ENCODE measurements at places on chromosomes 16 and 17.

- no peak for DNase-seq
Measured at GRCh38 chr16:27374804-27375425, 27.1 kb upstream of the IL21R start.

DNA sequence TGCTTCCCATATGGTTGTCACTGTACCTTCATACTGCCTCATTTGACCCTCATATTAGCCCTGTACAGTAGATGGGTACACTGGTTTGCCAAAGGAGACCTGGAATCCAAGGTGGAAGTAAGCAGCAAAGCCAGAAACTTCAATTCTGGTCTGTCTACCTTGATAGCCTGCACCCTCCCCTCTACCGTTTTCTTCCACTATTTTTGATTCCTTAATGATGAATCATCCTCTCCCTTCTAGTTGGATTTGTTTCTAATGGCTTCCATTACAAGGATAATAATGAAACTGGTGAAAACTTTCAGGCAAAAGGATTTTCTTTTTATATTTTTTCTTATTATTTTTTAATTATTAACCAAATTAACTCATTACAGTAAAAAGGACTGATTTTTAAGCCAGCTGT is 17.3 kb downstream of the TAC4 start:
- no peak for DNase-seq

- DNase-seq: no peak
Measured at GRCh38 chr17:7336240-7337175, at the start of gene ACAP1. ACAP1 (plus strand) TSS chr17:7336529; CDS start chr17:7336735, 206 bp downstream.

- peak; percentile 88 for DNase-seq
Measured at GRCh38 chr17:38608648-38609047, 2.9 kb upstream of the SRCIN1 start.

- DNase-seq: no peak
Measured at GRCh38 chr17:67810464-67810863, 14.8 kb upstream of the BPTF start.

- no peak for DNase-seq
Measured at GRCh38 chr16:51201604-51202003, 50.5 kb upstream of the SALL1 start.

DNA sequence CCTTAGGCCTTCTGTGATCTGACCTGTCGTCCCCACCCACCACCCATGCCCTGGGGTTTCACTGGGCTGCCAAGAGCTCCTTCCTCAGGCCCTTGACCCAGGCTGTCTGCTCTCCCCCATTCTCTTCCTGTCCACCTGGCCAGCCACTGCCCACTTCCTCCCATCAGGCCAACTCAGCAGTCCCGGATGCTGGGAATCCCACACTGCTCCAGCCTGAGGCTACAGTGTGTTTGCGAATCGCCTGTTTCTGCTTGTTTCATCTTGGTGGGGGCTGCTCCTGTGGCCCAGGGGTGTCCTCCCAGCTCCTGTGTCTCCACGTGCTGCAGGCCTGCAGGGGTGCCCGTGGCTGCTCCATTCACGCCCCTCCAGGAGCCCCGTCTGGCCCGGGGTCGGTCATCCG is 839 bp upstream of the METRN start:
- no peak for DNase-seq

- peak; percentile 43 for DNase-seq
Measured at GRCh38 chr16:51151435-51151960, 428 bp upstream of the SALL1 start.

DNA sequence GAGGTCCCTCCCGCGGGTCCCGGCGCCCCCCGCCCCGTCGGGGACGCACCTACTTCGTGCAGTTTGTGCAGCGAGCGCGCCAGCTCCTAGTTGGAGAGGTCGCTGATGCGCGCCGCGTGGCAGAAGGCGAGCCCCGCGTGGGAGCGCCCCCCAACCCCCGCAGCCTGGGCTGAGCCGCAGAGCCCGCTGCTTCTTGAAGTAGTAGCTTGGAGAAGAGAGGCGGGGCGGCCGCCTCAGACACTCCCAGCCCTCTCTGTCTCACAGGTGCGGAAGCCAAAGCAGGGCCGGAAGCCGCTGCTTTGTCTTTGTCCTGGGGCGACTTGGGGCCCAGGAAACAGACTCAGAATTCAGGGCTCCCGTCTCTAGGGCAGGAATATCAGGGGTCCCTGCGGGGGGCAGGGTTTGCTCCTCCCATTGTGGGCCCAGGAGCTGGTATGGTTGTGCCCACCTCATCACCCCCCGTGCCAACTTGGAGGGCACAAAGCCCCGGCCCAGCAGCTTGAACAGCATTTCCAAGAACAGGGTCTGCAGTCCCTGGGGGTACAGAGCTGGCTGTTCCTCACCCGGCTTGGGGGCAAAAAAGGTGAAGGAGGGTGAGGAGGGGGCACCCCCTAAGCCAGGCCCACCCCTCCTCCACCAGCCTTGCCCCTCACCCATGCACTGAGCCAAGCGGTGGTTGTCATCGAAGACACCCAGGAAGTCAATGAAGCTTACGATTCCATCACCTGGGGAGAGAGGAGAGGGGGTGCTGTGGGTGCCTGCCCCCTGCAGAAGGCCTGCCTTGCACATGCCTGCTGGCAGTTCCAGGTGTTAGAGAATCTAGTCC is 13.5 kb downstream of the SPATA32 start:
- peak; percentile 38 for DNase-seq

- peak; percentile 34 for DNase-seq
Measured at GRCh38 chr17:42920922-42921321, 20.3 kb downstream of the G6PC1 start.

DNA sequence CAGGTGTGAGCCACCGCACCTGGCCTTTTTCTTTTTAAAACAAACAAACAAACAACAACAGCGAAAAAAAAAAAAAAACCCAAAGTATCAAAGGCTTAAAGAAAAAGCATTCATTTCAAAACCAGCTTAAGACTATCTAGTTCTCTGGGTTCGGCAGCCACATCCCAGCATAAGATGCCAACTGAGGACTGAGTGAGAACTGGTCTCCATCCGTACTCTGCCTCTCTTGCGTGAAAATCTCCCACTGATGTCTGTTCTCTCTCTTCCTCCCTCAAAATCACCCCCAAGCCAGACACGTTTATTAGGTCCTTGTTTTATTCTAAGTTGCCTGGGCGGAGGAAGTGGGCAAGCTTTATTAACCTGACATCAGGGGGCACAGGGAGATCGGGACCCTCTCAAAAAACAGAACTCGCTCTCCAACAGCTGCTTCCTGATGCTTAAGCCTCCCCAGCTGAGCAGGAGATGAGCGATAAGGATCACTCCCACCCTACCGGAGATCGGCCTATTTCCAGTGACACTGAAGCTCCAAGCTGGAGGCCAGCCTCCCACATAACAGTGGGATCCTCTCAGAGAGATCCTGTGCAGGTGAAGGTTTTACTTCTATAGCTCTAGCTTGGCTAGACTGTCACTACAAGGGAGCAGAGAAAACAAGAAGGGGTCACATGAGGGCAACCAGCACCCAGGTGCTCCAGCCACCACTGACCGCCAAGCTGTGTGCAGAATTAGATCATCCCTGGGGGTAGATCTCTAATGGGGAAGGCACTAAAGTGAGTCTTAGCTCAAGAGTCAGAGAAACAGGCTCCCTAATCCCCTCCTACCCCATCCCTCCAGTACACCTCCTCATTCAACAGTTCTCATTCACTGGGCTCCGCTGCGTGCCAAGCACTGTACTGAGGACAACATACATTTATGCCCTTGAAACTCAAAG is 13.6 kb downstream of the CDC42EP4 start:
- no peak for DNase-seq

DNA sequence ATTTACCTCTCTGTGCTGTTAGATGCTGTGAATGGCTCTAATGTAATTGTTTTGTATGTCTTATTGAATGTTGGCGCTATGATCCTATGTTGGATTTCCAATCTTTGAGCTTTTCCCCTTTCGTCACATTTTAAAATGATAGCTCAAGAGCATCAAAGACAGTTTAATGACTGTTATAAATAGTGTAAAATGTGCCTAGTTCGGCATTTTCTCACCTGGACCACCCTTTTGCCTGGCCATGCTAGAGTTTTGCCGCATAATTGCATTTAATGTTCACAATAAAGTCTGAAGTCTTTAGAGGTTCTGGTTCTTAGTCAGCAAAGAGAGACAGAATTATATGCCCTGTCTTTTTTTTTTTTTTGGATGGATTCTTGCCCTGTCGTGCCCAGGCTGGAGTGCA is 155.2 kb downstream of the SNX29 start:
- DNase-seq: no peak

GRCh38 chr17:65167566-65167965 is 30.4 kb downstream of the RGS9 start:
- DNase-seq: no peak

- no peak for DNase-seq
Measured at GRCh38 chr17:49390548-49391324, 23.9 kb downstream of the PHB1 start.

GRCh38 chr17:45311760-45312476 is 4.9 kb downstream of the MAP3K14 start:
- no peak for DNase-seq

DNA sequence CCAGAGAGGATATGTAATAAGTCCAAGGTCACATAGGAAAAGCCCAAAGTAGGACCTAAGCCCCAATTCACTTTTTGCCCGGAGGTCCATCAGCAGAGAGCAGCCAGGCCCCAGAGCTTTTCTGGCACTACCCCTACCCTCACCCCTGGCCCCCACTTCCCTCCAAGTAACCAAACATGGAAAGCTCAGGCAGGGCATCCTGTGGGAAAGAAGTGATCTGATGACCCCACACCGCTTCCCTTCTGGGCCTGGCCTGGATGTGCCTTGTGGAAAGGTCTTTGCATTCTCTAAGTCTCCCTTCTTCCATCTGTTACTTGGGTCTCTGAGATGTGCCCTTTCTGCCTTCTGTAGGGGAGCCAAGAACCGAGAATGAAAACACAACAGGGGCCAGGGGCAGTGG is 136.9 kb downstream of the TMEM132E start:
- no peak for DNase-seq

DNA sequence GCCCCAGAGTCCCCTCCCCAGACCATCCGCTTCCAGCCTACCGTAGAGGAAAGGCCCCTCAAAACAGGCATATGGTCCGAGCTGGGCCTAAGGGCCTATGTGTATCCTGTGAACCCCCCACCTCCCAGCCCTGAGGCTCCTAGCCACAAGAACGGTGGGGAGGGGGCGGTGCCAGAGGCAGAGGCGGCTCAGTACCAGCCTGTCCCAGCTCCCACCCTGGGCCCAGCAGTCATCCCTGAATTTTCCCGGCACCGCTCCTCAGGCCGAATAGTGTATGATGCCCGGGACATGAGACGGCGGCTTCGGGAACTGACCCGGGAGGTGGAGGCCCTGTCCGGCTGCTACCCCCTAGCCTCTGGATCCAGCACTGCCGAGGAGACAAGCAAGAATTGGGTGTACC is 1.1 kb downstream of the SPEM1 start:
- DNase-seq: no peak

- DNase-seq: no peak
Measured at GRCh38 chr17:40696651-40697072, 6.9 kb downstream of the KRT24 start.

DNA sequence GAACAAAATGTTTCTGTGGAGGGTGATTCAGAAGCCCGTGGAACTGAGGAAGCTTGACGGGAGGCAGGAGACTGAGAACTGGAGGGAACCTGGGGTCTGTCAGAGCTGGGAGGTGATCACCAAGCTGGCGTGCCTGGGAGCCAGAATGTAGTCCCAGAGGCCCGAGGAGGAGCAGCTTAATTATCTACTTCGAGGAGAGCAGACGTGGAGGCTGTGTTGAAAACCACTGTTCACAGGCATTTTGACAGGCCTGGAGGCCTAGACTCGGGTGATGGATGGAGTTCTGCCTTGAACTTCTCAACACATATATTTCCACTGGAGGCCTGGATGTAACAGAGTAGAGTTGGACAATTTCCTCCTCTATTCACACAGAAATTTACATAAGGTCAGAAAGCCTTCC is 177.7 kb upstream of the SALL1 start:
- DNase-seq: no peak

DNA sequence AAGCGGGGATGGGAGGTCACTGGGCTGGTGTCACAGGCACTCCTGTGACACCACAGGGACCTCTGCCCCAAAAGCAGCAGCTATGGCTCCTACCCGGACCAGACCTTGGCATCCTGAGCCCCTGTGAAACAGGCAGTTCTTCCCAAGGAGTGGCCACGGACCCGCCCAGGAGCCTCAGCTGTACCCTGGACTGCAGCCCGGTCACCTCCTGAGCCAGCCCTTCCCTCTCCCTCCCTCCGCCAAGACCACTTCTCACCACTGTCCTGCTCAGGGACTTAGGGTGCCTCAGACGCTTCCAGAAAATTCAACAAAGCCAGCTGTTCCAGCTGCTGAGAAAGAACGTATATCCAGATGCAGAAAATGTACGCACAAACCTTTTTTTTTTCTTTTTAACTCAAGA is 13.9 kb upstream of the NCBP3 start:
- DNase-seq: no peak

DNA sequence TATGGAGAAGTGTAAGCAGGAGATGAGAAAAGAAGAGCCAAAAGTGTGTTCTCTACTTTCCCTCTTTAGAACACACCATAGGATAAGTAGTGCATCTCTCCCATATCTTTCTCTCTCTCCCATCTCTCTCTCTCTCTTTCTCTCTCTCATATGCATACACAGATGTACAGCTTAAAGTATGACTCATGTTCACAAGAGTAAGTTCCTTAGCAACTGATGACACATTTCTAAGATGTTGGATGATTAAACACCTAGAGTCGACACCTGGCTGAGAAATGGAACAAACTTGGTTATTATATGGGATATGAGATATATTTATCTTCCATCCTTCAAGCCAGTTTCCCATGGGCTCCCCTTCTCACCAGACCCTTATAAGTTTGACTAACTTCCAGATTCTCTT is 113.5 kb downstream of the TMEM132E start:
- DNase-seq: no peak

DNA sequence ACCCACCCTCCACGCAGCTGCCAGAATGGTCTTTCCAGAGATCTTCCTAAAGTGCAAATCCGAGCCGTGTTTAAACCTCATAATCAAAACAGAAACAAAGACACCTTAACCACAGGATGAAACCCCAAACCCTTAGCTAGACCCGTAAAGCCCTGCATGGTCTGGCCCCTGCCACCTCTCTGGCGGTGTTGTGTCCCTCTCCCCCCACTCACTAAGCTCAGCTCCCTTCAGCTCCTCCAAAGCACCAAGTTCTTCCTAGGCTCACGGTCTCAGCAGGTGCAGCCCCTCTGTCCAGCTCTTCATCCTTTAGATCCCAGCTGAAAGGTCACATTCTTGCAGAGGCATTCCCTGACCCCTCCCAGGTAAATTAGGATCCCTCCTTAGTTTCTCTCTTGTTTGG is 4.4 kb upstream of the NXPH3 start:
- no peak for DNase-seq

DNA sequence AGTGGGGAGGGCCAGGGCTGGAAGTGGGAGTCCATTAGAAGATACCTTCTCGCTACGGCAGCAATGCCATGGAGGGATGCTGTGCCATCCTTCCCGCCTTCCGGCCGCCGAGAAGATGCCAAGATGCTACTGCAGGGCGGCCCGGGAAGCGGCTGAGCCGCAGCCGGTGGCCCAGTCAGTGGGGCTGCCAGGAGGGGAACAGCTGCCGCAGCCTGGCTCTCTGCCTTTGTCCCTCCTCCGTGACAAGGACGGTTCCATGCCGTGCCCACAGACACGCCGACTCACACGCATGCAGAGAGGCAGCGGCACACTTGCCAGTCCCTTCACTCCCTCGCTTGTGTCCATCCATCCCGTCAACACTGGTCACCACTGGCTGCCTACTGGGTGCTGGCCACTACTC is 20.2 kb upstream of the NCBP3 start:
- DNase-seq: no peak

GRCh38 chr16:8730335-8730915 is 56.0 kb downstream of the ABAT start:
- DNase-seq: peak; percentile 64
